ENCODE measurements at places on chromosomes 7 and 10. TPM values are rescaled to one million over a fixed set of nuclear protein-coding genes. Genes with fewer than 3 reads are reported as not detected.

KLF6 gene
- 109 TPM for total RNA-seq

GRCh38 chr10:16995867-16996529, 133.6 kb downstream of the CUBN start:
- no peak for DNase-seq

GRCh38 chr7:50775231-50775630, 7.5 kb downstream of the GRB10 start:
- no peak for DNase-seq

LBX1 gene
- not detected for total RNA-seq

- no peak for DNase-seq
Measured at GRCh38 chr10:114623661-114624294, 34.3 kb downstream of the ABLIM1 start.

HKDC1 gene
- total RNA-seq = 4.1 TPM

GRCh38 chr7:123120286-123120685, 79.5 kb downstream of the SLC13A1 start:
- DNase-seq = no peak

DNA sequence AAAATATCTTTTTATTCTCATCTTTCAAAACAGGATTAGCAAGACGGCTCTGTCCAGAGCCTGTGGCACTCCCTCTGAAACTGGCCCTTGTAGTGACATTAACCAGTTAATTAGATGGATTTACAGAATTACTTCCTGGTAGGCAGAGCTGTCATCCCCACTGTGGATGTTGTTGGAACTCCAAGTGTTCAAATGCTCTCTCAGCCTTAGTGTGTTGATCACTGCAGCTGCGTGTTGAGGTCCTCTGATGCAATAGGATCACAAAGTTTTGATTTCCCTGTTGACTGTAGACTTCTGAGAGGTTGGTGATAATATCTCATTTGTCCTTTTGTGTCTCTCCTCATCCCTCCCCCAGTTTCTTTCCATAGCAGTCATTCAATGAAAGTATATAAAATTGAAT, 117.3 kb upstream of the CDK6 start:
- no peak for DNase-seq

CYP3A5 gene
- 4.2 TPM for total RNA-seq

- DNase-seq = no peak
Measured at GRCh38 chr10:92363498-92363897, 72.5 kb downstream of the MARCHF5 start.

Measured in progenitor cell of endocrine pancreas (in vitro differentiated cells).